WTC11 (cell line): ENCODE measurements at places on chromosomes 7 and 10. TPM values are rescaled to one million over a fixed set of nuclear protein-coding genes. Genes with fewer than 3 reads are reported as not detected.

The PRKG1 gene
- 15.6 to 16.5 TPM (median 15.7 TPM) in 3 replicates for total RNA-seq

The SEC31B gene
- 6.4 to 7.9 TPM (median 6.7 TPM) in 3 replicates for total RNA-seq

The C7orf33 gene
- not detected in 3 replicates for total RNA-seq

The CUZD1 gene
- total RNA-seq: 3.5 to 4.4 TPM (median 3.8 TPM) in 3 replicates

The ZNF277 gene
- 18.3 to 22.5 TPM (median 20.6 TPM) in 3 replicates for total RNA-seq

The LRRD1 gene
- not detected in 3 replicates for total RNA-seq
